ENCODE measurements at places on chromosomes 11 and 22.

- DNase-seq = no peak
These were observed 4747.7 kb upstream of the OR11H1 start for GRCh38 chr22:10780281-10780680.

GRCh38 chr11:5197536-5197935 is 2.9 kb downstream of the OR51V1 start:
- no peak for DNase-seq

GRCh38 chr11:110859240-110859840 is 147.1 kb upstream of the ARHGAP20 start:
- DNase-seq = no peak

DNA sequence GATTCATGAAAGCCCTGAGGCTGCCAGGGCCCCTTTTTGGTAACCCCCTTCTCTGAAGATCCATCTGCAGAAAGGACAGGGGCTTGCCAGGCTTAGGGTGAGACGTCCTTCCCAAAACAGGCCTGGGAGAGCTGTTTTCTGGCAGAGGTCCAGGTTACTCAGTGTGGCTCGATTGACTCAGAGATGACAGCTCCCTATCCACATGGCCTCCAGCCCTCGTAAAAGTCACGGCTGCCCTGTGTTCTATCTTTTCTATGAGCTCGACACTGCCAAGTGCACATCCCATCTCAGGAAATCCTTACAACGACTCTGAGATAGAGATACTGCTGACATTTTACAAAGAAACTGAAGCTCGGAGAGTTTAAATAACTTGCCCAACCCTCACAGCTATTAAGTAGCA is 20.4 kb downstream of the ADAMTS8 start:
- peak; percentile 57 for DNase-seq

- no peak for DNase-seq
These were observed 241.4 kb downstream of the TTC28 start for GRCh38 chr22:28438183-28438768.

DNA sequence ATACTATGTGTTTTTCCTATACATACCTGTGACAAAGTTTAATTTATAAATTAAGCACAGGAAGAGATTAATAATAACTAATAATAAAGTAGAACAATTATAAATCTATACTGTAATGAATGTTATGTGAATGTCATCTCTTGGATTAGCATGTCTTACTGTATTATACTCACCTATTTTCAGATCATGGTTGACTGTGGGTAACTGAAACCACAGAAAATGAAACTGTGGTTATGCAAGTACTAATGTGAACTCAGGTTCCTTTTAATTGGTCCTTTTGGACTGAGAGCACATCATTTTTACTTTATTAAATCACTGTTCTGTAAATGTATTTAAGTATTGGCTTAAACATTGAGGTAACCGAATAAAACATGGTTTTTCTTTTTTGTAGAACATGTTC is 108.8 kb downstream of the PPP6R3 start:
- DNase-seq = no peak
